ENCODE measurements at places on chromosomes 3 and 15.

GRCh38 chr3:20140881-20141280 lies 45.1 kb downstream of the SGO1 start:
- DNase-seq, result no peak

DNA sequence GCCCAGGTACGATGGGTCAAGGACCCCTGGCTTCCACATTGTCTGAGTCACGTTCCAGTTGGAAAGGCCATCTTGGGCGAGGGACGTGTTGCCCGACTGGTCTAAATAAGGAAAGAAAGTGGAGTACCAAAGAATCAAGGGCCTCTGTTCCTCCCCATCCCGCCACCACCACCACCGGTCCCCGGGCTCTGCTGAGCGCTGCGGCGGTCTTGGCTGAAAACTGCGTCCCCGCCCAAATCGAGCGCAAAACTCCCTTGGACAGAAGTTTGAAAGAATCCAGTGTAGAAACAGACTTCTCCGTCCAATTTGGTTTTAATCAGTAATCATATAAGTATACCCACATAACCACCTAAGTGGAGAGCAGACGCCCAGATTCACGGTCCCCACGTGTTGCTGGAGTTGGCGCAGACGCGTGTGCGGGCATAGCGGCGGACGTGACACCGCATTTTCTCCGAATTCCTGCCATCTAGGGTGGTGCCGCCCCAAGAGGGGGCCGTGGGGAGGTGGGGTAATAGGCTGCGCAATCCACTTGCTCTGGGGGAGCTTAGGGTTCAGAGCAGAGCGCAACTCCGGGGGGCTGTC lies 243.8 kb upstream of the TOPAZ1 start:
- DNase-seq, result no peak

GRCh38 chr15:92914103-92914499 lies 14.0 kb downstream of the CHD2 start:
- no peak for DNase-seq

- DNase-seq, result no peak
Measured at GRCh38 chr3:124063197-124063909, 71.4 kb upstream of the ROPN1 start.

DNA sequence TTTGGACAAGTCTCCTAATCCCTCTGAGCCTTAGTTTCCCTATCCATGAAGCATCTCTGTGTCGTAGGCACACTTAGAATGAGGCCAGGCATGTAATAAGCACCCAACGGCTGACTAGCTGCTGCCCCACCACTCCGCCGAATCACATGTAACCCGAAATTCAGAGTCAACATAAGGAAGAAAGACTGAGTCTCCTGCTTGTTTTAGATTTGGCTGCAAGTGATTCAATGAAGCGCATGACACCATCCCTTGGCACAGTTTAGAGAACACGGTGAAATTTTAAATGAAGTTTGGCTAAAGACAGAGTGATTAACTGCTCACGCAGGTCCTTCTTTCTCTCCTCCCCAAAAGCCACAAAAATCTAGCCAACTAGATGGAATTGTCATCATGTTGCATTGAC lies 279.2 kb downstream of the TLE3 start:
- DNase-seq, result no peak

GRCh38 chr3:73706771-73707170 lies 82.0 kb upstream of the PDZRN3 start:
- no peak for DNase-seq

Data from anterior cingulate cortex (tissue), 58 donors.